HT1080 (cell line): ENCODE measurements at places on chromosomes 13 and 19. TPM values are rescaled to one million over a fixed set of nuclear protein-coding genes. Genes with fewer than 3 reads are reported as not detected.

The ZNF729 gene
- not detected in 2 replicates for total RNA-seq

GRCh38 chr19:50803633-50804419 is 13.6 kb downstream of the ACP4 start:
- no peak for DNase-seq

DNA sequence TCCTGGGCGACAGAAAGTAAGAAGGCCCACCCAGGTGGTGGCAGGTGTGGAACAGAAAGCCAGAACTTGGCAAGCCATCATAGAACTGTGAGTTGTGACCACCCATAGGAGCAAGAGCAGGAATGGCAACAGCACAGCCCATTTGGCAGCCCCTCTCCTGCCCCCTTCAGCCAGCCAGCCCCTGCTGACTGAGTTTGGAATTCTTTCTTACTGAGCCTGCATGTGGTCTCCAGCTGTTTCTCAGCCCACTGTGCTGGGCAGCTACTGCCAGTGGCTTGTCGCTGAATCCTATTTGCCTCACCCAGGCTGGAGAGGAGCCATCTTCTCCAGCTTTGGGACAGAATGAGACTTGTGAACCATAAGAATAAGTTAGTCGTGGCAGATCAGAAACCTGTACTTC is 28.3 kb downstream of the CNMD start:
- no peak for DNase-seq

The GJB6 gene
- not detected in 2 replicates for total RNA-seq

GRCh38 chr13:77029436-77029835 is 2.5 kb upstream of the FBXL3 start:
- DNase-seq, result no peak

DNA sequence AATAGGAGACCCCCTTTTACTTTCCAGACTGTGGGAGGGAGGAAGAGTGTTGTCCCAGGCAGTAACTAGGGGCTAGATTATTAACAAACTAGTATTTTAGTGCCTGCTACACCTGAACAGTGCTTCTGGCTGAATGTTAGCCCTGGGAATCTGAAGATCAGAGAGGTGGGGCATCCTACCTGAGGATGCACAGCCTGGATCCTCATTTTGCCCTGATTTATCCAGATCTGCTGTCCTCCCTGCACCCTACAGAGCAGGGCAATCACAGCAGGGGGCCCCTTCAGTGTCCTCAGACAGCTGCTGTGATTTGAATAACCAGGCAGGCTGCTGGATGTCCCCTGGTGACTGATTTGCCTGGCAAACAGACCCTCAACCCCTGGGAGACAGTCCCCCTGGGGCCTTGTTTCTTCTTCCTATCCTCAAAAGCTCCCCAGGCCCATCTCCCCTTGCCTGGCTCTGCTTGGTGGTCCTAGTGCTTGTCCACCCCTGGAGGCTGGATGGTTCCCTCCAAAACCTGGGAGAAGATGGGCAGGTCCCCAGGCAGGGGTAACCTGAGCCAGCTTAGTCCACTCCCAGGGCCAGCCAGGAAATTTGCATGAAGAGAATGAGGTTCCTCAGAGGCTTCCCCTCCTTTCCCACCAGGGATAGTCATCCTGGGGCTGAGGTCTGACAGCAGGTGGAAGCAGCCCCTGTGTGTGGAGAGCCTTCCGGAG is at the start of gene OVOL3:
Gene OVOL3, plus strand, starts transcription at position 657 of the 713 bp plus-strand sequence. CDS start 60 bp downstream, outside the sequence.
- DNase-seq, result no peak

DNA sequence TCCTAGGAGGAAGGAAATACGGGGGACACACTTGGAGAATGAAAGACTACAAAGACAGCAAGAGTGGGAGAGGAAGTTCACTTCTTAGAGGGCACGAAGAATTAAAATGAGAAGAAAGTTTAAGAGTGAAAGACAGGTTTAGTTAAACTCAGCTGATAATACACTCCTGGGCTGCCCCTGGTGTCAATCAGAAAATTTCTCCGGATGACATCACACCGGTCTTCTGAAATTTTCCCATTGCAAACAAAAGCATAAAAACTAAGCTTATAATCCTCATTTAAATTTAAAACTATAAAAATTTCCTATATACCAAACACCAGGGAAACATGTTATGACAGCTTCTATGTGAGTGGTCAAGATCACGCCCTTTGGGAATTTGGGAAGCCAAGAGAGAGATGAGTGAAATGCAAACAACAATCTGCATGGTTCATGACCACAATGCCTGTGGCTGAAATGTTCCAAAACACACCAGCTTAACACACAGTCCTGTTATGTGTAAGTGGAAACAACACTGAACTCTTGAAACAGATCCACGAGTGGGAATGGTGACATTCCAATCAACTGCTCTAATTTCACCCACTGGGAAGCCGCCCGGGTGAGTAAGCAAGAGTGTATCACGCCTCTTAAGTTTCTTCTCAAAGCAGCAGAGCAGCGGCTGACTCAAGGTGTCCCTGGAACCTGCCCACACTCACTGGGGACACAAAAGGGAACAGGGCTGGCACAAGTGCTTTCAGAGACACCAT is 49.0 kb downstream of the BRD4 start:
- no peak for DNase-seq

DNA sequence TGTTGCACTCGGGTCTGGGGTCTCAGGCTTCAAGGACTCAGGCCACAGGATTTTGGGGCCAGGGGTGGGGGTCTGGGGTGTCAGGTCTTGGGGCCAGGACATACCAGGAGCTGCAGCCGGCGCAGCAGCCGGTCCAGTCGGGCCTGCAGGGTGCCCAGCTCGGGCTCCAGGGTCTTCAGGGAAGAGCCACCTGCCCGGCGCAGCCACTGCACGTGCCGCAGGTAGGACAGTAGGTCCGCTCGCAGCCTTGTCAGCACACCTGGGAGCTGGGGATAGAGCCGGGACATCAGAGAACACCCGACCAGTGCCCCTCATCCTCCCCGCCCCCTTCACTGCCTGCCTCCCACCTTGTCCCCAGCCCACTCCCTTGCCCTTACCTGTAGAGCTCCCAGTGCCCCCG is 2.2 kb downstream of the IL11 start:
- no peak for DNase-seq

The IQCN gene
- total RNA-seq, result not detected in 2 replicates

GRCh38 chr13:94163535-94163934 is 315.9 kb downstream of the DCT start:
- no peak for DNase-seq

DNA sequence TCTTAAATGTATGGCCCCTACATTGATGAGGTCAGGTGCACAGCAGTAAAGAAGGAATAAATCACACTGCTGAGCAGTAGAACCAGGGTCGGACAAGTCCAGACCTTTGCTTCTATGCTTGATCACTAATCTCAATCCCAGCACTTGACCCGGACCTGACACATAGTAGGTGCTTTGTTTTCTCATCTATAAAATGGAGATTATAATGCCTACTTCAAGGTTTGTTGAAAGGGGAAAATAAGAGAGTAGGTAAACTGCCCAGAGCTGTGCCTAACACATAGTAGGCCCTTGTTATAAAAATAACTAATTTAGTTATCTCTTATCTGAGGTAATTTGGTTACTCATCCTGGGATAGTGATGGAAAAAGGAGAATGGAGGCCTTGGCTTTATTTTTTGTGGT is 125.0 kb downstream of the RXFP2 start:
- DNase-seq, result no peak

DNA sequence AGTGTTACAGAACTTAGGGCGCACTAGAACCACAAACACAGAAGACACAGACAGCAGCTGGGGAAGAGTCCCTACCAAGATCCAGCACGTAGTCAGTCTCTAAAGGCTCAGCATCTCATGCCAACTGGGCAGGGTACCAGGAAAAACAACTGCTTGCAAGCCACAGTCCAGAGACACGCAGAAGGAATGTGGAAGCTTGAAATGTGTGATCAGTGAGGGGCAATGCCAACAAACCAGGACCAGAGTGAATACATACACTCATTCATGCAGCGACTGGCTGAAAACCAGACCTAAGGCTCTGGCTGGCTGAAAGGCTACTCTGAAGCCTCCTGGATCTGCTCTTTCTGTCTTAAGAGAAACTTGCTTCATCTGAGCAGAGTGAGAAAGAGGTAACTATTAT is 1484.8 kb downstream of the EFNB2 start:
- no peak for DNase-seq

DNA sequence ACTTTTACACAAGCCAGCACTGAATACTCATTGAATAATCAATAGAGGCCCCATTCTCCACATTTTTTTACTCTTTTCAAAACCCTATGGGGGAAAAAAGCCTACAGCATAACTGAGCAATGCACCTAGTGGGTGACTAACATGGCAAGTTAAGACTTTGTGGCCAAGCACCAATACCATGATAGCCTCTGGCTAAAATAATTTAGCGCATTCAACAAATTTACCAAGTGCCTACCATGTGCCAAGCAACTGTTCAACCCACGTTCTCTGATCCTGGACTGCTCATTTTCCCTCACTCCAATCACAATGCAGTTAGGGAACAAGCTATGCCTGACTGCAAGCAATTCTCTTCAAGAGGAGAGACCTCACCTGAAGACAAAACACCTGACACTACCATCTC is 3.0 kb downstream of the ANKRD10 start:
- no peak for DNase-seq

- DNase-seq, result no peak
These were observed 55.8 kb downstream of the PEPD start for GRCh38 chr19:33465834-33466233.

DNA sequence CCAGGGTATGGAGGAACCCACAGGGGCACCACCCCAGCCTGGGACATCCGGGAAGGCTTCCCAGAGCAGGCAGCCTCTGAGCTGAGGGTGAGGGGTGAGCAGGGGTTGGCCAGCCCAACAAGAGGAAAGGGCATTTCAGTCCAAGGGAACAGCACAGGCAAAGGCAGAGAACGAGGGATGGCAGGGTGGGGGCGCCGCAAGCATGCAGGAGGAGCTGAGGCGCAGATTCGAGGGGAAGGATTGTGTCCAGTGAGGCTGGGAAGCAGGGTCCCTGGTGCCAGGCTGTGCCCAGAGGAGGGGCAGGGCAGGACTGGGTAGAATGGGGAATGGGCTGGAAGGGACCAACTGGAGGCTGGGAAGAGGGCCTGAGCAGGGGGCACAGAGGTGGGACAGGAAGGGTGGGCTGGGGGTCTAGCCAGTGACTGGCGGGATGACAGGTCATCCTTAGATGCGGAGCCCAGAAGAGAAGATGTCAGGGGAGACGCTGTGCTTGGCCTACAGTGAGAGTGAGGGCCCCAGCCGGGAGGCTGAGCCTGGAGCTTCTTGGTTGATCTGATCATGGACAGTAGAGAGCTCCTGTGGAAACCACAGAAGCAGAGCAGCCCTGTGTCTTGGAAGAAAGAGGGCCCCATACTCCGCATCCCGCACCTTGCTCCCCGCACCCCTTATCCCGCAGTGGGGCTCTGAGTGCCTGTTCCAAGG is 13.6 kb downstream of the EMP3 start:
- no peak for DNase-seq

The VSTM2B gene
- not detected in 2 replicates for total RNA-seq

The TMIGD2 gene
- total RNA-seq, result not detected in 2 replicates

DNA sequence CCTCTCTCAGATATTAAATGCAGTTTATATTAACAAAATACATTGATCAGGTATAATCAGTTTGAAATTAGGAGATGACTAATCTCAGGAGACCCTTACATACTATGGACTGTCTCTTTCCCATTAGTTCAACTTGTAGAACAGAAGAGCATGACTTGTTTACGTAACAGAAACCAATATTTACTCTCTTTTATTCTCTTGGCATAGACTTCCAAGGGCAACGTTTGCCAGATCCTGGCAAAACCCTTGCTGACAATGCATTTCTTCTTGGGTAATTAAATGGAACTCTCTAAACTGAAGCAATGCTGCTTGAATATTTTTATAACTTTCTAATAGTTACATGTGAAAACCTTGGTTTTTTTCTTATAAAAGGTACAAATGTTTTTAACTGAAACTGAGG is 68.3 kb upstream of the MYO16 start:
- no peak for DNase-seq

GRCh38 chr13:22647156-22647850 is 533.5 kb upstream of the SGCG start:
- no peak for DNase-seq

The UBE2L5 gene
- total RNA-seq, result 0.08 TPM in 1 of 2 replicates, not detected in the other

DNA sequence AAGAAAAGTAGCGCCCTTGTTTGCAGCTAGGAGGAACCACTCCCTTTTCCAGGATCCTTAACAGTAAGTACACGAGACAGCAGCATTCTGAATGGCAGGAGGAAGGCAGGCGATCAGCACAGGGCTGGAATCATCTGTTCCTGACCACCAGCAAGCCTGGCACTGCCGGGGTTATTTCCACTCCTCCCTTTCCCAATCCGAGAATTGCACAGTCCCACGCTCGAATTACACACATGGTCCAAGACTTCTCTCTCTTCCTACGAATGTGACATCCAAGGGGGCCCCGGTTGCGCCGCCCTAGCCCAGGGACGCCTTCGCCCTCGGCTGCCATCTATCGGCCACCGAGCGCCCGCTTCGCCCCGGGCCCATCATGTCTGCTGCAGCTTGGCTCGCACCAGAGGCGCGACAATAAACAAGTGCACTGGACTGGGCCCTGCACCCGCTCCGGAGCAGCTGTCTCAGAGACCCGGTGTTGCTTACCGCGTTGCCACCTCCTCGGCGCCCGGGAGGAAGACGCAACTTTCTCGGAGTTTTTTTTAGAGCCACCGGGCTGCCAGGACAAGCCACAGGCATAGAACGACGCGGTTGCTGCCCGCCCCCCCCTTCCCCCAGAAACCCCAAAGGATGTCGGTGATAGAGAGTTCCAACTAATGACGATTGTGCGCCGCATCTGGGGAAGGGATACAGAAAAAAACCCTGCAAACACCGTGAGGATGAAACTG is at the start of gene SLITRK5:
Gene SLITRK5, plus strand, starts transcription at position 341 of the 722 bp plus-strand sequence. CDS start 4,018 bp downstream, outside the sequence.
- DNase-seq, result no peak

DNA sequence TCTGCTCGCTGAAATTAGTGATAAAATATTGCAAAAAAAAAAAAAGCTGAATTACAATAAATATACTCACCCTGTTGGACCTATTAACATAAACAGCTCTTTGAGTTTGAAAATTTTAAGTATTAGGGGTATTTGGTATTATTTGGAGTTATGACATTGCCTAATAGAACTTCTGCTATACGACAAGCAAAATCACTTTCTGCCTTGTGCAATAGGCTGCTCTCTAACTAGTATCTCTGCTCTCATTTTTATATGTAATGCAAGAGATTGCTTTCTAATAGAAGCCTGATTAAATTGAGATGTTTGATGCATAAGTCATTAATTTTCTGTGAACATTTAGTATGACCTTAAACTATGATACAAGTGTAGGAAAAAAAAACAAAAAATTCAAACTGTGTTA is 5.3 kb downstream of the RGS9BP start:
- DNase-seq, result no peak

The EGLN2 gene
- 107 and 117 TPM in 2 replicates for total RNA-seq

The SIAH3 gene
- 0.02 TPM in 1 of 2 replicates, not detected in the other for total RNA-seq

The MBD3L2 gene
- not detected in 2 replicates for total RNA-seq

DNA sequence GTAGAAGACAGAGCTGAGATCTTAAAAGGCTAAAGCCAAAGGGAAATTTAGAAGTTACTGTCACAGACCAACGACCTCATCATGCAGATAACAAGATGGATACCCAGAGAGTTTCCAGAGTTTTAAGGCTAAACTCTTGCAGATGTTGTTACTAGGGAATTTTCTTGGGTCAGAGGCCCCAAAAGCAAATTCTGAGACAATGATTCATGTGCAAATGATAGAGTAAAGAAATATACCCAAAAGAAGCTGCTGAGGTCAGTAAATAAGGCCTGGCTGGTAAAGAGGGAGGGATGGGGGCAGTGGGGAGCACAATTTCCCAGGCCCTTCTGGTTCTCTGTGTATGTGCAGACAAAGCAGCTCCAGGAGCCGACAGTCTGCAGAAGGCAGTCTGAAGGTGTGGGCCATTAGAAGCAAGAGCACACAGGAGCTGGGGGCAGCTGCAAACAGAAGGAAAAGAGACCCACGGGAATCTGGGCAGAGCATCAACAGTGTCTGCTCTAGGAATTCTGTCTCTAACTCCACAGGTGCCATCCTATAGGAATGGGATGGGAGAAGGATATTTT is 330.8 kb downstream of the TBC1D4 start:
- DNase-seq, result peak; percentile 16

- DNase-seq, result no peak
These were observed 250.7 kb downstream of the KCTD12 start for GRCh38 chr13:76635232-76636230.
